Camera-type eye (tissue), 1 donor: ENCODE measurements at places on chromosomes 11 and 22. TPM values are rescaled to one million over a fixed set of nuclear protein-coding genes. Genes with fewer than 3 reads are reported as not detected.

Gene UBQLN3
- total RNA-seq = 0.88 TPM

Gene MRGPRE
- 0.44 TPM for total RNA-seq

Gene HBD
- not detected for total RNA-seq

Gene CD151
- total RNA-seq = 149 TPM

Gene MS4A6A
- total RNA-seq = 16.2 TPM

Gene TIMM10B
- 47.2 TPM for total RNA-seq

Gene SPI1
- total RNA-seq = 5.4 TPM

Gene OOSP2
- not detected for total RNA-seq

Gene KCNQ1
- 1.6 TPM for total RNA-seq

Gene HOATZ
- total RNA-seq = not detected

Gene OR9I1
- not detected for total RNA-seq

Gene SHANK2
- total RNA-seq = 28.9 TPM

Gene IL17REL
- 0.55 TPM for total RNA-seq

Gene SCN4B
- total RNA-seq = 5.9 TPM

Gene PRDX5
- total RNA-seq = 121 TPM

Gene PGA5
- not detected for total RNA-seq

Gene B3GAT1
- 19.8 TPM for total RNA-seq

Gene APOL5
- total RNA-seq = 0.44 TPM

Gene REXO2
- total RNA-seq = 57.8 TPM

Gene PKDREJ
- 0.05 TPM for total RNA-seq

Gene CHRNA10
- 0.88 TPM for total RNA-seq

Gene GSC2
- 1.9 TPM for total RNA-seq

Gene PARVG
- 5.8 TPM for total RNA-seq

Gene STX3
- total RNA-seq = 129 TPM

Gene GLB1L3
- 0.71 TPM for total RNA-seq

Gene LAMTOR1
- total RNA-seq = 51.8 TPM

Gene RAB36
- 8.3 TPM for total RNA-seq

Gene KDELR3
- total RNA-seq = 23.1 TPM

Gene UBXN1
- 88.9 TPM for total RNA-seq

Gene CNTF
- total RNA-seq = 1.8 TPM

Gene RIMBP3B
- 0.60 TPM for total RNA-seq

Gene HSPB2
- 1.9 TPM for total RNA-seq

Gene BCO2
- total RNA-seq = 16.1 TPM

Gene STX5
- 38.0 TPM for total RNA-seq

Gene OR52H1
- total RNA-seq = 0.66 TPM

Gene EHF
- 46.2 TPM for total RNA-seq

Gene SNX32
- 3.1 TPM for total RNA-seq

Gene OR4D5
- total RNA-seq = not detected

Gene SLC25A18
- 0.71 TPM for total RNA-seq

Gene PLAAT2
- 4.8 TPM for total RNA-seq

Gene INS
- not detected for total RNA-seq

Gene GAL
- not detected for total RNA-seq

Gene BAIAP2L2
- total RNA-seq = 0.16 TPM

Gene TMEM45B
- not detected for total RNA-seq

Gene OR5AS1
- not detected for total RNA-seq

Gene TIMP3
- 237 TPM for total RNA-seq

Gene PATE4
- total RNA-seq = not detected

Gene SIDT2
- total RNA-seq = 24.1 TPM

Gene IGSF22
- 0.44 TPM for total RNA-seq

Gene ASRGL1
- total RNA-seq = 17.8 TPM

Gene CD3G
- 0.88 TPM for total RNA-seq
